Fibroblast of gingiva (primary cell): ENCODE measurements at places on chromosomes 6 and 20.

DNA sequence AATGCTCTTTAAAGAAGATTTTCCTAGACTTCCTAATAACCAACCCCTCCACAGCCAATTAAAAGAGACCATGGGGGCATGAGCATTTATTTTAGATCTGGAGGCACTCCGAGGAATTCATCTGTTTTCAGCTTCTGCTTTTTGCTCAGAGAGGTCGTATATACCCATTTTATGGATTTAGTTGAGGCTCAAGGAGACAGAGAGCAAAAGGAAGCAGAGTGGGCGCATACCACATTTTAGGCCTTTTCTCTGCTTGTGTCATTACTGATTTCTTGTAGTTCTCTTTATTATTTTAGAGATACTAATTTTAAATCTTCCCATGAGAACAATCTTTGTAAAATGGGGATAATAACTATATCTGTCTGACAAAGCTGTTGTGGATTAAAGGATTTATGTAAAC is 129.6 kb upstream of the IFNGR1 start:
- DNase-seq: no peak

DNA sequence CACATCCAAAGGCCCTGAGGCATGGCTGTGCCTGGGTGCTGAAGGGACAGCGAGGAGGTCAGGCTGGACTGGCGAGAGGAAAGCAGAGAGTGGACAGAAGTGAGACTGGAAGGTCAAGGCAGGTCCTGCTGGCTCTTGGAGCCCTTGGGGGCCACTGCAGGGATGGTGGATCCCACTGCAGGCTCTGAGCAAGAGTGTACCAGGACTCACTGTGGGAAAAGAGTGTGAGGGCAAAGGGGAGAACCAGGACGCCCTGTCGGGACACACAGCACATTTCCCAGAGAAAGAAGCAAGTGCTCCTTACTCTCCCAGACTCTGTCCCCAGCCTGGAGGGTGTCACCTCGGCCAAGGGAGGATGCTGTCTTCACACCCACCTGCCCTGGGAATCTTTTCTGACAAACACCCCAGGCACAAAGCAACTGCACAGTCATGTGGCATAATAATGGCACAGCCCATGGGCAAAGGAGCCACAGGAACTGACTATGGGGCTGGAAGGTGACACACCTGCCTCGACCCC is 172.3 kb upstream of the CST7 start:
- DNase-seq: no peak

DNA sequence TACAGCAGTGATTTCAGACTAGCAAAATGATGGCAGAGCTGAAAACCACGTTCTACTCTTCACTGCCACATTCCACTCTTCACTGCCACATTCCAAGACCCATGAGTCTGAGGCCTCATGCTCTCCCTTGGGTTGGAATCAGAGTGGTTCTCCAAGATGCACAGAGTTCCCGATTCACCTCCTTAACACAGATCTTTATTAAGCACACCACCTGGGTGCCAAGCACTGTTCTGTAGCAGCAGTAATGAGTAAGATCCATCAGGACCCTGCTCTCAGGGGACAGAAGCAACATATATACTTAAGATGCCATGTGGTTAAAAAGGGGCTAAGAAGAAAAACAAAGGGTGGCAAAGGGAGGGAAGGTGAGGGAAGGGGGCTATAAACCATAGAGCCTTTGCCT is 26.9 kb downstream of the TSHZ2 start:
- no peak for DNase-seq

DNA sequence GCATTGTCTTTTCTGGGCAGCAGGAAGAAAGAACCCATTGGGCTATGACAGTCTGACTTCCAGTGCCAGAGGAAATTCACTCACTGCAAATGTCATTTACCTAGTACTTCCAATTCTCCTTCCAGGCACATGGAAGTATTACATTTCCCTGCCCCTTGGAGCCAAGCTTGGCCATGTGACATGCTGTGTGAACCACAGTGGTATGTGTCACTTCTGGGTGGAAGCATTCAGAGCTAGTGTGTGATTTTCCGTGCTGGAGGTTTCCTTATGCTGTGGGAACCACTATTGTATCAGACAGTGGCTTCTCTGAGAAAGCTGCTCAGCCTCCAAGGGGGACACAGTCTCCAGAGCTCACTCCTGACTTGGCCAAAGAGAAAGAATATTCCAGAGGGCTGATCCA is 387.6 kb downstream of the CDC5L start:
- no peak for DNase-seq

DNA sequence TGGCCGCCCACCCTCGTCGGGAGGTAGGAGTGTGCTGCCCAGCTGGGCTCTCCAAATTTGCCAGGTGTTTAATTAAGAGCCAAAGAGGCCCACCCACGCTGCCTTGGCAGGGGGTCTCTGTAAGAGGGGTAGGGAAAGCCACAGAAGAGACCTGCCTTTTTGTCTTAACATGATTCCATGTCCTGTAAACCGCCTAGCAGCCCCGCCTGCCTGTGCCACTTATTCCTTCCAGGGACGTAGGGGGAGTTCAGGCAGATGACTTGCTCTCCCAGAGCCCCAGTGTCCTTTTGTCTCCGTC is 2.1 kb downstream of the FAM210B start:
- DNase-seq: no peak

DNA sequence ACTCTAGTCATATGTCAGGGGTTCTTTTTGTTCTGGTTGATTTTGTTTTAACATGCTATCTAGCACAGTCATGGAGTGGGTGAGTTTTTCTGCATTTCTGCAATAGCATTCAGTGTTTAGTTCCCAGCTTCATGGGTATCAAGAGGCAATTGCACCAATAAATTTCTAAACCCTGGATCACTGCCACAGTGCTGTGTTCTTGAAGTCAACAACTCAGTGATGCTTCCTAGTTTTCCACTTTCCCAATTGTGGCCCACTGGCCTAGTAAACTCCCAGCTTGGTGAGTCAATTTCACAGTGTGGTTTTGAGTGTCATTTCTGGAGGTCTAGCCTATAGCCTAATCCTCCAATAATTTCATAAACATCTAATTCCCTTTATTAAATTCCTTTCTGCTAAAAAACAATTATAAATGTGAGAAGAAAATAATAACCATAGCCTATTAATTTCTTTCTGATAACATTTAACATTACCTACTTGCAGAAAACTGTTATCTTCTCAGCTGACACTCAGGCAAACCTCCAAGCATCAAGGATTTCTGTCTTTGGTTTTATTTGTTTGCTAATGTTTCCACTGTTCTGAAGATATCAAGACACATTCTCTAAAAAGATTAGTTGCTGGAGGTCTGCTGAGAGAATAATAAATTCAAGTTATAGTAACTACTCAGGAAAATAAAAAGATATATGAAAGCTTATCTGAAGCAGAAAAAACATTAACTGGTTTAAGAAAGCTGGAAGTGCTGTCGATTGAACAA is 89.9 kb downstream of the PDE7B start:
- DNase-seq: peak; percentile 77

DNA sequence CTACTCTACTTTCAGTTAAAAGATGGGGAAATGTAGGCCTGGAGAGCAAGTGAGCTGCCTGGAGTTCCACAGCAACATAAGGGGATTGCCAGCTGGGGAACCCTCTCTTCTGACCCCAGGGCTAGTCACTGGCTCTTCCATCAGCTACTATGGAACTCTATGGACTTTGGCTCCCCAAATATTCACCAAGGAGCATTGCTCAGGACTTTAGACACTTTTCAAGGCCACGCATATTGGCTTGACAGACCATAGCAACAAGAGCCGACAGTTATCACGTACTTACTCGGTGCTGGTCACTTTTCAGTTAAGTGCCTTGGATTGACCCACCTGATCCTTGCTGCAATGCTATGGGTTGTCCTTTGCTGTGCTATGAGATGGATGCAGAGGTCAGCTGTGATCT is 360.7 kb upstream of the CHD6 start:
- no peak for DNase-seq

DNA sequence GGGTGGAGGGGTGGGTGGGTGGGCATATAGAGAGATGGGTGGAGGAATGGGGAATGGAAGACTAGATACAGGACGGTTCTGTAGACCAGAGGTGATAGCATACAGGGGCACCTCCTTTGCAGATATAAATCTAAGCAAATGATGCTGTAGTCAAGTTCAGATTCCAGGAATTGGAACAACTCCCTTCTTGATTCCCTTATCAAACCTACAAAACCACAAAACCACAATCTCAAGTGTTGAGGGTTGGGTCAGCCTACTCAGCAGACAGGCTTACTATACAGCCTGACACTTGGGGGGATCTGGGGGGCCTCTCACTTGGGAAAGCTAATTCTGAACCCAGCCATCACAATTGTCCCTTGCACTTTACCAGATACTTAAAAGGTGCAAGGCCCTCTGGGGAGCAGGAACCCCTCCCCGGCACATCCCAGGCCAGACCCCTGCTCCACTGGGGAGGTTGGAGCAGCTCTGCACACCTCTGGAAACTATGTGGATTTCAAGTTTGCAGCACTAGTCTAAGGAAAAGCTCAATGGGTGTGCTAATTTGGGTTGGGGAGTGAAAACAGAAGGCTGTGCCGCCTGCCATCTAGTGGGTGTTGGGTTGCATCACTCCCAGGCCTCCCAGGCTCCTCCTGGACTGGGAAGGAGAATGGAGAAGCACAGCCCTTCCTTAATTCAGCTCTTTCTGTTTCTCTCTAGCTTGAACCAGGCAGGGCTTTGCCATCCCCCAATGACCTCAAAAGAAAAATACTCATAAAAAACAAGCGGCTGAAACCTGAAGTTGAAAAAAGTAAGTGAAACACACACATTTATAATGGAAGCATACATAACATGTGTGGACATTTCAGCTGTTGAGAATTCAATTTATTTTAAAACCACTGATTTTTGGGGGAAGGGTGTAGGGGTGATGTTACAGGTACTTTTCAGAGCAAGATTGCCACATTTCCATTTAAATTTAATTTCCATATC is 121.2 kb upstream of the LAMP5 start:
- DNase-seq: peak; percentile 68

DNA sequence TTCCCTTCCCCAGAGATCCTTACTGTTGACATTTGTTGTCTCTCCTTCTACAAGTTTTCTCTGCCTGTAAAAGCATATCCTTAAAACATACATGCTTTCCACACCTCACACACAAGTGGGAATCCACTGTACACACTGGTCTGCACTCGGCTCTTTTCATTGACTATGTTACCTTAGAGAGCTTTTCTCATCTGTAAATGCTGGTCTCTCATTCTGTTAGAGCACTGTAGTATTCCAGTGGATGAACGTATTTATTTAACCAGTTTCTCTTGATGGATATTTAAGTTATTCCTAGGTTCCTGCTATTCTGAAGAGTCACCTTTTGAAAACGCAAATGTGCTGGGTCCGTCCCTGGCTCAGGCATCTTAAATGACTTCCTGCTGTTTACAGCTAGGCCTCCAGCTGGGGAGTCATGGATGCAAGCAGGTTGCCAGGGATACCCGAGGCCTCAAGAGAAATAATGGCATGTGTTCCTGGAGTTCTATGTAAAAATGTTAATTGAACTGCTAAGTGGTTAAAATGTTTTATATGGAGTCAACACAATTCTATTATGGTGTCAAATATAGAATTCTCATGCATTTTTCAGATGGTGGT is 61.1 kb upstream of the TGM3 start:
- peak; percentile 16 for DNase-seq

- DNase-seq: no peak
Observed at GRCh38 chr20:58088105-58088504, 140.3 kb downstream of the ANKRD60 start.

DNA sequence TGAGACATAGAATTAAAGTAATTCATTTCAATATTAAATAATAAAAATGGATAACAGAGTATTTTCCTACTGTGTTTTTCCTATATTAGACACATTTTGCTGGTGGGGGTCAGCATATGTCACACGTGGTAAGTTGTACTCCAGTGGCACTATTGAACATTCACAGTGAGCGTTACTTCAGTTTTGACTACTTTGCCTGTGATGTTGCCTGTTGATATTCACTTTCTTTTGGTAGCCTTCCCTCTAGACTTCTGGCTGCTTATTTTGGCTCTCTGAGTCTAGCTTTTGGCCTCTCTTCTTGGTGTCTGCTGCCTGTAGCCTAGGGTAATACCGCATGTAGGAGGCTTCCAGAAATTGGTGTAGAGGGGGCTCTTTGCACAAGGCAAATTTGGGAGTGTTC is 64.4 kb upstream of the TFB1M start:
- no peak for DNase-seq

GRCh38 chr6:150409576-150410066 is 40.8 kb downstream of the IYD start:
- DNase-seq: no peak

DNA sequence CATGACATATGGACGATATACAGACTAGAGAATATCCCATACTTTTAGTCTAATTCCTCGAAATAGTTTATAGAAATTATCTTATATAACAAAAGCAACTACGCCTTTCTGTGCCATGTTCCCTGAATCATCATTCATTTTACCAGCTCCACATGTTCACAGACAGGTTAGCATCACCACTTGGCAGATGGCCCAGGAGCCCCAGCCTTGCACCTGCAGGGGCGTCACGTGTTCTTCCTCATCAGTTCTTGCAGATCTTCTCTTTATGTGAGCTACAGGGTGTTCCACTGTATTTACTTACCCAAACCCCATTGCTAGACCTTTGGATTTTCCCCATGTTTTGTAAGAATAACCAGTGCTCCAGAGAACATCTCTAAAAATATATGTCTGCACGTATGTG is 12.6 kb upstream of the BNIP5 start:
- DNase-seq: no peak

- no peak for DNase-seq
Observed at GRCh38 chr6:147961481-147962141, 381.0 kb upstream of the SASH1 start.
